ENCODE measurements at places on chromosomes 13 and 19. TPM values are rescaled to one million over a fixed set of nuclear protein-coding genes. Genes with fewer than 3 reads are reported as not detected.

GRCh38 chr13:30863231-30863630 lies 42.8 kb upstream of the MEDAG start:
- H3K27me3 ChIP-seq, result peaks cover 7% of the 10 kb centered on the region
- no peak overlapping the region for H3K27ac ChIP-seq
- DNase-seq, result no peak
- H3K4me1 ChIP-seq, result peaks cover 67% of the 10 kb centered on the region
- no peak overlapping the region for H3K4me3 ChIP-seq
- no peaks in the 10 kb centered on the region for H3K36me3 ChIP-seq

GRCh38 chr19:13207237-13207845 lies 57.1 kb downstream of the IER2 start:
- H3K4me3 ChIP-seq, result no peak overlapping the region
- no peak overlapping the region for H3K27ac ChIP-seq
- no peaks in the 10 kb centered on the region for H3K27me3 ChIP-seq
- H3K4me1 ChIP-seq, result peaks cover 11% of the 10 kb centered on the region
- no peak for DNase-seq
- H3K36me3 ChIP-seq, result no peaks in the 10 kb centered on the region

DNA sequence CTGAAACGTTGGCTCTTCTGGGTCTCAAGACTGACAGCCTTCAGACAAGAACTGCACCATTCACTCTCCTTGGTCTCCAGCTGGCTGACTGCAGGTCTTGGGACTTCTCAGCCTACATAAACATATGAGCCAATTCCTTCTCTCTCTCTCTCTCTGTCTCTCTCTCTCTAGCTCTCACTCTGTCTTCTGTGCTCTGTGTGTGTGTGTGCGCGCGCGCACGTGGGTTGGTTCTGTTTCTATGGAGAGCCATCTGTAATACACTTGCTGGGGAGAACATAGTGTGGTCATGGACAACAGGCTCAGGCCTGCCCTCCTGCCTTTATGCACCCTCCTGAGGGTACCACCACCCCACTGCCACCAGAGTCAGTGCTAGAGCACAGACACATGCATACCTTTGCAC lies 13.7 kb upstream of the SERPINE3 start:
- no peak overlapping the region for H3K4me3 ChIP-seq
- H3K4me1 ChIP-seq, result no peaks in the 10 kb centered on the region
- H3K27ac ChIP-seq, result no peak overlapping the region
- no peaks in the 10 kb centered on the region for H3K27me3 ChIP-seq
- DNase-seq, result no peak

DNA sequence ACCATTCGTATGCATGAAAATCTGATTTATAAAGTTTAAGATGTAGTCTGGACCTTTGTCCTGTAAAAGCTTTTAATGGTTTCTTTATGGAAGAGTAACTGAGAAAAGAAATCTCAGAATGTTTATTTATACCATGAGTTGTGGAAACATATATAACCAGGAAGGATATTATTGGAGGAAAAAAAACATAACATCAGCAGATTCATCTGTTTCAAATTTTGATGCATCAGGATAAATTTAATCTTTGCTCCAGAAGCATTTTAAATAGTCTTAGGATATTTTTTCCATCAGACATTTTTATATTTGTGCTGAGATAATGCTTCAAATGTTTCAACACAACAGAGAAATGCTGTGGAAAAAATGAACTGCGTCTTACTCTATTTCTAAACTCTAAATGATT lies 31.2 kb upstream of the CSNK1A1L start:
- no peak overlapping the region for H3K27ac ChIP-seq
- no peaks in the 10 kb centered on the region for H3K36me3 ChIP-seq
- DNase-seq, result no peak
- no peaks in the 10 kb centered on the region for H3K27me3 ChIP-seq

DNA sequence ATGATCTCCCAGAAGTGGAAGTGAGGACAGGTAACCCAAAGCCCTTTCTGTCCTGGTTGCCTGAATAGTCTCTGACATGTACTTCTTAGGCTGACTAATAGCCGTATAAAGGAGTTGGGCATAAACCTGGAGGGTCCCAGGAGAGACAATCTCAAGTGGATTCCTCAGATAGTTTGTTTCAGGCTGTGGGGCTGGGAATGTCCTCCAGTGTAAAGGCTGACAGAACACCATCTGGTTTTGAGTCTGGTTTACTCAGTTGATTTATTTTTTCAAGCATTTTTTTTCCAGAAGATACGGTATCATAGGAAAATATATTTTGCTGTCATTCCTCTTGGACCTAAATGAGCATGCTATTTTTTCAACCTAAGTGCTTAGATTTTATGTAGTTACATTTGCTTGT lies 15.2 kb downstream of the HTR2A start:
- no peaks in the 10 kb centered on the region for H3K36me3 ChIP-seq
- H3K27ac ChIP-seq, result no peak overlapping the region

The ZNF264 gene
- 37.0 TPM for total RNA-seq

The NLRP9 gene
- total RNA-seq, result not detected

The TBXA2R gene
- not detected for total RNA-seq

The SCEL gene
- 102 TPM for total RNA-seq

The GZMM gene
- total RNA-seq, result 0.34 TPM

The KRTDAP gene
- total RNA-seq, result 2.0 TPM

The SLC17A7 gene
- 0.19 TPM for total RNA-seq

Data from type B pancreatic cell (in vitro differentiated cells).